ENCODE measurements at places on chromosomes 1 and 21.

DNA sequence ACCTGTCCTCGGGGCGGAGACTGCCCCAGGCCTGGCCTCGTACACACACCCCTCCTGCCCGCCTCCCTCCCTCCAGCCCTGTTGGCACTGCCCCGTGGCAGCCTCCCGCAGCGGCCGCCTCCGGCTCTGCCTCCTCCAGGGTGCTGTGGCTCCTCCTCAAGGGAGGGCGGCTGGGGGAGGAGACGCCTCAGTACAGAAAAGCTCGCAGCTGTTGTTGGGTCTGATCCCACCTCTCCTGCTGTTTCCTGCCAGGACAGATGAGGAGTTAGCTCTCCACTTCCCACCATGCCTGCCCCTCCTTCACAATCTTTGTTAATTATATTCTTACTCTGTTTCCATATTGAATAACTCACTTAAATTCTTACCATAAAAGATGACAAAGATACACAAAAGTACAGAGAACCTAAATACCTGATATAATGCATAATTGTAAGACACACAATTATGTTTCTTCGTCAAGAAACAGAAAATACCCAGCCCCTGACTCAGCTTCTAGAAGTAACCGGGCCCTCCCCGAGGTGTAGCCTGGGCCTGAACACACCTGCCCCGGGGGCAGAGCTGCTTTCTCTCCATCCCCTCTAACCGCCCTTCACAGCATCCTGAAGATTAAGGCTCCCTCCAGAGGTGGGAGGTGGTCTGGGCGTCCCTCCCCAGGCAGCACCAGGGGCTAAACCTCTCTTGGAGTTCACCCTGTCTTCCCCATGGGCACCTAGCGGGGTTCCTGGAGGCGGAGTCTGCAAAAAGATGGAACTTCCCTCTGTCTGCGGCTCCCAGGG is 30.6 kb upstream of the COL6A1 start:
- no peak for DNase-seq

GRCh38 chr1:6794164-6794563 is 8.9 kb downstream of the CAMTA1 start:
- no peak for DNase-seq

DNA sequence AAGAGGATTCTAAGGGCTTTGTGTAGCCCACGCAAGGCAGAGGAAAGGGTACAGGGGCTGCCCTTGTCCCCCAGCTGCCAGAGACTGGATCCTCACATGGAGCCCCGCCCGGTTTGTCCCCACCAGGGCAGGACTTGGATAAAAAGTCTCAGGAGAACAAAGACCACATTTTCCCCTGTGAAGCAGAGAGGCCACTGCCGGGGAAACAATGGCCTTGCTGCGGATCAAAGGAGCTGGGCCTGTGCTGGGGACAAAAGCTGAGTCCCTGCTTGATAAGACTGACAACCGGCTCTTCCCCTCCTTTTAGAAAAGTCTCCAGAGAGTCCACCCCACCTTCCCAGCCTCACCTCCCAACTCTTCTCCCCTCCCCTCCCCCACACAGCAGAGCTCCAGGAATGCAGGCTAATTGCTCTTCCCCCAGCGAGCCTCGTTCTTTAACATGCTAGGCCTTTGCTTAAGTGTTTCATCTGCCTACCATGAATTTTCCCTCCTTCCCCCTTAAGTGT is 142.4 kb downstream of the PLPP3 start:
- DNase-seq: no peak

GRCh38 chr21:37994211-37994610 is 78.0 kb upstream of the KCNJ6 start:
- DNase-seq: no peak

All from activated naive CD4-positive, alpha-beta T cell (primary cell).